ENCODE measurements at places on chromosomes 2 and 18.

DNA sequence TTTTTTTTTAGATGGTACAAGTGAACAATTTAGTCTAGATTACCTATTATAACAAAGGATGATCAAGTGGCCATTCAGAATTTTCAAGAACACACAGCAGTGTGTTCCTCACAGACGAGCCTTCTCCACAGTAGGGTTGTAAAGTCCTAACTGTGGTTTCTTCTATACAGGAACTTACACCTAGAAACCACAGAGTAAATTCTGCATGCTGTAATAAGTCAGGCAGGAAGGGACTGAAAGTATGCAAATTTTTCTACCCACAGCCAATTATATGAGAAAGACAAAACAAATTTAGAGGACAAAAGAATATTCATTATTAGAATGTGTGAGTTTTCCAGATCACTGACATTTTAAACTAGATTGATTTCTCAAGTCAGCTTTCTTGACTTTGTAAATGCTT, 99.5 kb downstream of the RBMS1 start:
- H3K4me3 ChIP-seq, result no peak overlapping the region
- no peaks in the 10 kb centered on the region for H3K27me3 ChIP-seq
- no peak for DNase-seq
- peaks cover 32% of the 10 kb centered on the region for H3K4me1 ChIP-seq

- peak; percentile 36 for DNase-seq
- H3K36me3 ChIP-seq, result no peaks in the 10 kb centered on the region
- H3K4me3 ChIP-seq, result no peak overlapping the region
- peaks cover 7% of the 10 kb centered on the region for H3K27me3 ChIP-seq
- no peak overlapping the region for H3K27ac ChIP-seq
Measured at GRCh38 chr2:6823111-6823510, 42.6 kb downstream of the CMPK2 start.

- peak; percentile 80 for DNase-seq
- no peaks in the 10 kb centered on the region for H3K27me3 ChIP-seq
- no peak overlapping the region for H3K27ac ChIP-seq
- H3K4me3 ChIP-seq, result no peak overlapping the region
Measured at GRCh38 chr2:75428646-75429443, 131.9 kb downstream of the EVA1A start.

- H3K27ac ChIP-seq, result no peak overlapping the region
- no peaks in the 10 kb centered on the region for H3K27me3 ChIP-seq
- no peak overlapping the region for H3K4me3 ChIP-seq
- no peaks in the 10 kb centered on the region for H3K36me3 ChIP-seq
Measured at GRCh38 chr2:215607766-215608165, 171.9 kb upstream of the FN1 start.

DNA sequence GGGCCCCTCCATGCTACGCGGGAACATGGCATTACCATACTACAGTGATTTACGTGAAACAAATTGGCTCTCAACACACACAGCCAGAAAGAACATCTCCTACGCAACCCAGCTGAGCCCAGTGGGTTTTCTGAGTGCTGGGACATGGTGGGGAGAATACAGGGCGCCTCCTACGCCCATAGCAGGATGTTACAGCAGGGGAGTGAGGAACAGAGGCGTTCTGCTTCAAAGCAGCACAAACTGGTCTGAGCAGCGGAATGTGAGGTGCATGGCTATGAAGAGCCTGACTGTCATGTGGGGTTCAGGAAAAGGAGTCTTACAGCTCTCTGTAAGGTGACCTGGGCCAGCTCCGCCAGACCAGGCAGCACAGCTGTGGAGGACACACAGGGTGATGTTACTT, 108.6 kb upstream of the REV1 start:
- H3K27me3 ChIP-seq, result no peaks in the 10 kb centered on the region
- no peak overlapping the region for H3K4me3 ChIP-seq
- peaks cover 14% of the 10 kb centered on the region for H3K36me3 ChIP-seq

DNA sequence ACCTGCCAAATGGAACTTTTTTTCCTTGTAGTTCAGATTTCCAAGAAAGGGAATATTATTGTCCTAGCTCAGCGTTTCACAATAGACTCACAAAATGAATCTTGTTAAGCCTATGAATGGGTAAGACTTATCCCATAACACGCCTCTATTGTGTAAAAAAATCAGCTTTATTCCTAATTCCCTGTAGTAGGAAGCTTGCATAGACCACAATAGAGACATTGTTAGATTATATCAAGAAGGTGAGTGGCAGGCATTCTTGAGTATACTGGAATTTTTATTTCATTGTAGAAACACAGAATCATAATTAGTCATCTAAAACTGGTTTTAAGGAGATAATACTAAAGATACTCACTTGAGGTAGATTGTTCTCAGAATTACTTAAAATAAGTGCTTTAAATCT, 46.5 kb upstream of the SLC30A6 start:
- H3K4me3 ChIP-seq, result no peak overlapping the region
- H3K4me1 ChIP-seq, result no peaks in the 10 kb centered on the region
- H3K36me3 ChIP-seq, result peaks cover 12% of the 10 kb centered on the region
- no peak overlapping the region for H3K27ac ChIP-seq
- no peaks in the 10 kb centered on the region for H3K27me3 ChIP-seq

DNA sequence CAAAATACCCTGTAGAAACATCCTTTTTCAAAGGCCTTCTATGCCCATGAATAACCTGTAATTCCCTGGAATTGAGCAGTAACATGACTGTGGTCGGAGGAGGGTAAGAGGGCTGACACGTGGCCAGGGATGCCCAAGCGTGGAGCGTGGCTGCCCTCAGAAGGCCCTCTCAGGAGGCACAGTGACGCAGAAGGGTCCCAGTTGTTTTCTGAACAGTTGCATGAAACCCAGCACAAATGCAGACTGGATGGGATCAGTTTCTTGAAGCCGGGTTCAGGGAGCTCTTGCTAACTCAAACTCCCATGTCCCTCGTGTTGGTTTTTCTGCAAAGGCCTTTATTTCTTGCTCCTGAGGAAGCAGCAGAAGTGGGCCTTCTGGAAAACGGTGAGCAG, 237.0 kb downstream of the ALPK2 start:
- DNase-seq, result no peak
- peaks cover 34% of the 10 kb centered on the region for H3K4me1 ChIP-seq
- no peak overlapping the region for H3K4me3 ChIP-seq
- H3K36me3 ChIP-seq, result peaks cover 99% of the 10 kb centered on the region

- H3K4me1 ChIP-seq, result no peaks in the 10 kb centered on the region
- no peaks in the 10 kb centered on the region for H3K36me3 ChIP-seq
- no peaks in the 10 kb centered on the region for H3K27me3 ChIP-seq
- no peak overlapping the region for H3K27ac ChIP-seq
Measured at GRCh38 chr2:18106841-18107240, 228.4 kb downstream of the KCNS3 start.

DNA sequence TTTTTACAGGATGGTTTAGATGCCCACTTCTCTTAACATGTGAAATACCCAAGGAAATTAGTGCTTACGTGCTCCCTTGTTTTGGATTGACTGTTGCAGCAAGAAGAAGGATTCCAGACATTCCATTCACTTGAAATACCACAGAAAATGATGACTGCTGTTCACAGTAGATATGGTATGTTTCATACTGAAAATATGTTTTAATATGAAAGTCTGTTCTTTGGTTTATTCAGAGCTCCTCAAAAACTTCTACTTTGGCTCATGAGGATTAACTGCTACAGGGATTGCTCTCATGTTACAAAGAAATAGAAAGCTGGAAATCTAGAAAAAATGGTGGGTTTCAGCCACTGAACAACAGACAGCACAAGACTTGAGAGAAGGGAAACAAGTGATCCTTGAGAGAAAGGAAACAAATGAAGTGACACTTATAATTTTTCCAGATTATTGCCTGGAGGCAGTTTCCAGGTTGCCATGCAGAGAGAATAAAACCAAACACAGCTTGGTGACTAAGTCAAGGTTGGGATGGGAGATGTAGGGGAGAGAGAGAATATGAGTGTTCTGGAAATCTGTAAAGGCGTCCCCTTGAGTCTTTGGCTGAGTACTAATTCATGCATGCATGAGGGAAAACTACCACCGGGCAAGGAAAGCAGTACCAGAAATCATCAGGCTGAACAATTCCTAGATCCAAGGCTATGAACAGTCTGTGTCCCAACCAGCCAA, 348.1 kb downstream of the CLIP4 start:
- H3K4me3 ChIP-seq, result no peak overlapping the region
- no peaks in the 10 kb centered on the region for H3K36me3 ChIP-seq

DNA sequence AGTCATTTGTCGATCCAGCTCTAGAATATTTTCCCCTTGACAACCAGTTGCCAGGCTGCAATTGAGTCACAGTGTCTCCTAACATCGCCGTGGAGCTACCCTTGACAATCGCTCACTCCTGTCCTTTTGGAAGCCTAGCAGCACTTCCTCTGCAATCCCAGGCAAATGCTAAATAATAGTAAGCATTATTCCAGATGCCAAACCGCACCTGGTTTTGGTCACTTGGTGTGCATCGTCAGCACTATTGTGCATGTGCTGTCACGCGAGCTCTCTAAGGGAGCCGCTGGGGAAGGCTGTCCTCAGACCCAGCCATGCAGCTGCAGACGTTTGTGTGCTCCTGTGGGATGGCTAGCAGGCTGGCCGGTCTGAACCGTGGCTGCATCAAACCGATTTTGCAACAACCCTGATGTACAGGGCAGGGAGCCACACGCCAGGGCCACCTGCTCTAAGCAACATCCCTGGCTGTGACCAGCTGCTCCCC, 549.5 kb upstream of the ID2 start:
- no peak for DNase-seq
- H3K4me1 ChIP-seq, result no peaks in the 10 kb centered on the region
- H3K27me3 ChIP-seq, result no peaks in the 10 kb centered on the region
- no peak overlapping the region for H3K4me3 ChIP-seq

GRCh38 chr2:6810961-6811360, 54.7 kb downstream of the CMPK2 start:
- peak; percentile 24 for DNase-seq
- H3K4me1 ChIP-seq, result no peaks in the 10 kb centered on the region
- peaks cover 36% of the 10 kb centered on the region for H3K27me3 ChIP-seq
- H3K27ac ChIP-seq, result no peak overlapping the region

Data from stomach (tissue), 19 donors.